ENCODE measurements at places on chromosomes 5 and 9.
A peak's percentile ranks its signal among the peaks of the same experiment; 100 is the strongest.

DNA sequence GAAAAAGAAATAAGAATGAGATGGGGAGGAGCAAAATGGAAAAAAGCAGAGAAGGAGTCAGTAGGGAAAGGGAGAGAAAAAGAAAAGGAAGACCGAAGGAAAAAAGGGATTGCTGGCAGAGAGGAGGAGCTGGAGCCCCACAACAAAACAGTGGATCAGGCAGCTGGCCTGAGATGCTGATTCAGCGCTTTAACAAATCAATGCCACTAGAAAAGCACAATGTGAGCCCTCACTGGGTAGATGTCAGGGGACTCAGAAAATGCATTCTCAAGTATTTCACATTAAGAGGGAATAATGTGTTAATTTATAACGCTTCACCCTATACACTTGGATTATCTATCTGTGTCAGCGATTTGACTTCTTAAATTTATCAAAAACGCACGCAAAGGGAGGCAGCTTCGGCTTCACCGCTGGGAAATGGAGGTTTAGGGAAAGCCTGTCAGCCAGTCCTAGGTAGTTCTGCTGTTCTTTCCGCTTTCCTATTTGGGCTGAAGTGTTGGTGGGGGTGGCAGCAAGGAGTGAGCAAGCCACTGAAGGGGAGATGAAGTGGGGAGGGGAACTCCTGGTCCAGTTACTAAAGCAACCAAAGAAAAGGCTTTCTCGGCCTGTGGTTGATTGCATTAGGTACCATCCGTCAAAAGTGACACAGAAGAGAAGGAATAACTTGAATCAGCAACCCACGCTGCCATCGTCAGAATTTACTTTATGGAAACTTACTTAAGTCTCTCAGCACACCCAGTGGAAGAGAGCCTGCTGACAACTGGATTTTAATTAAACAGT is 161.6 kb downstream of the BNC2 start:
- DNase-seq: no peak

DNA sequence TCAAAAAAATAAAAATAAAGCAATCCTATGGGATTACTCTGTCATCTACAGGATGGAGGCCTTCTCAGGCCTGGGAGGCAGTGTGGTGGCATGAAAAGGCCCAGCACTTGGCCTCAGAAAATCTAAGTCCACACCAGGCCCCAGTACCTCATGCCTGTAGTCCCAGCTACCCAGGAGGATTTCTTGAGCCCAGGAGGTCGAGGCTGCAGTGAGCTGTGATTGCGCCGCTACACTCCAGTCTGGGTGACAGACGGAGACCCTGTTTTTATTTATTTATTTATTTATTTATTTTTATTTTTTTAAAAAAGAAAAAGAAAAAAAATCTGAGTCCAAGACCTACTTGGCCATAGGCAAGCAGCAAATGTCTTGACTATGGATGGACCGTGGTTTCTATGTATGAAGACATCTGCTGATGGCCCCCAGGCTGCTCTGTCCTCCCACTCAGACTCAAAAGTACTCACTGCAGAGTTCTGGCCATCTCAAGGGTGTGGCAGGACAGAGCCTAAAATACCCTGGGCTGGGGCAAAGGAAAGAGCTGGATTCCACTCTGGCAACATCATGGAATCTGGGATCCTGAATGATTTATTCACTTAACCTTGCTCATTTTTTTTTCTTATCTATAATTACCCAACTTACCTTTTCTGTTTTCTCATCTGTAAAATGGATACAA is 55.0 kb downstream of the ARHGEF37 start:
- no peak for DNase-seq

- peak; percentile 9 for DNase-seq
These were observed 175.1 kb downstream of the CCDC192 start for GRCh38 chr5:127878174-127878750.

DNA sequence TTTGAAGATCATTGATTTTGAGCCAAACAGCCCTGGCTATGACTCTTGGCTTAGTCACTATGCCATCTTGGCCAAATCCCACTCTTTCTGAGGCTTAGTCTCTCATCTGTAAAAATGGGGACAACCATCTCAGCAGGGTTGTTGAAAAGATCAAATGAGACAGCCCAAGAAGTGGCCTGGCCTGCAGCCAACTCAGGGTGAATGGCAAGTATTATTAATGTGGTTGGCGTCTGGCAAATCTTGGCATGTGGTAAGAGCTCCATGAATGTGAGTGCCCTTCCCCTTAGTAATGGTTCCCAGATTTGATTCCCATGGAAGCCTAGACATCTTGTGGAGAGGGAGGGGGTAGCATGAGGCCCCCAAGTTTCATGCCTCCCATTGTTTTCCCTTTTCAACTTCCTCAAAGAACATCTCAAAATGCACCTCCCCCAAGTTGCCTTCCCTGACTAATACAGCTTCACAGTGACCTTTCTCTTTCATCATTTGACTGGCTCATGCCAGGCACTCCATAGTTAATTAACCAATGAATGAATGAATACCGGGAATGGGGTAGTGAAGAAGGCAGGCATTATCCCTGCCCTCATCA is 11.8 kb upstream of the TGFBI start:
- no peak for DNase-seq

GRCh38 chr9:5557606-5558587 is 47.6 kb downstream of the PDCD1LG2 start:
- DNase-seq: peak; percentile 22

DNA sequence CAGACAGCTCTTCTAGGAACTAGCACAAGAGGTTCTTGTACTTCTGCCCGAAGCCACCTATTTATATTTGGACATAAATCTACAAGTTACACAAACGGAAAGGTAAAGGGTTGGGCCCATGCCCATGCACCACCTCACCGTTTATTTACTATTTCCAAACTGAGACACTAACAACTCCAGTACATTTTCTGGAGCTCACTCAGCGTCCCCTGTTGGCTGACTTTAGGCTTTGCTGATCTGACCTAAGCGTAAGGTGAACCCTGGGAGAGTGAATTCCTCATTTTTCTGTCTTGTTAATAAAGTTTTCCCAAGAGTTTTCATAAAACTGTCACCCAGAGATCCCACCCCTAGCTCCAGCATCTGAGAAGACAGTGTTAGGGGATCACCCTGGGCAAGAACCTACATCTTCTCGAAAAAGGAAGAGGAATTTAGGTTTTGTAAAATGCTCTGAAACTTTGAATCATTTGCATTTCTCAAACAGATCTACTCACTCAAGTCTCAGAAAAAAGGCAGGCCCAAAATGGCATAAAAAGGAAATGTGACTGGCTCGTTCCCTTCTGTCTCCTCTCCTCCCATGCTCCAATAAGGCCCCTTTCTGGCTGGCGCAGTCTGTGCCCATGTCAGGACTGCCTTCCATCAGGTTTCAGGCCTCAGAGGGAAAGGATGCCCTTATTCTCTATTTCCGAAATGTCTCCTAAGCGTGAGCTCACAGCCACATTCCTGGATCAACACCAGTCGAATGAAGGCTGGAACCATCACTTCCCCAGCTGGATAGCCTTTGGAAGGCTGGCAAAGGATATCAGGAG is 201.3 kb downstream of the FANCC start:
- DNase-seq: no peak

DNA sequence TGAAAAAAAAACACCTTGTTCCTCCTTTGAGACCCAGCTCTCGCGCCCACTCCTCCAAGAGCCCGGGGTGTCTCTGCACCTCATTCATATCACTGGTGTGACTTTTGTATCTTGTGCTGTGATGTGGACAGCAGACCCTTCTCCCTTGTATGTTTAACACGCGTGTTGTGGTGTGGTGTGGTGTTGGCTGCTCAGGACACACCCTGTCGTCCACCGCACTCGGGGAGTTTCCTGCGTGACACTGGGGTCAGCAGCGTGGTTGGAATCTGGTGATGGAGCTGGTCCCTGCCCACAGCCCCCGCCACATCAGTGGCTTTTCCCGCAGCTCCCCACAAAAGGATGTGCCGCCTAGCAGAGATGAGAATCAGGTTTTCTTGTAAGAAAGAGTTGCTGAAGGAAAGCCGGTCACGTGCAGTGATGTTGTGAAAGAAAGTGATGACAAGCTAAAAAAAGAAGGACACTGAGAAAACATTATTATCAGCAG is 61.5 kb downstream of the TENT4A start:
- DNase-seq: no peak

DNA sequence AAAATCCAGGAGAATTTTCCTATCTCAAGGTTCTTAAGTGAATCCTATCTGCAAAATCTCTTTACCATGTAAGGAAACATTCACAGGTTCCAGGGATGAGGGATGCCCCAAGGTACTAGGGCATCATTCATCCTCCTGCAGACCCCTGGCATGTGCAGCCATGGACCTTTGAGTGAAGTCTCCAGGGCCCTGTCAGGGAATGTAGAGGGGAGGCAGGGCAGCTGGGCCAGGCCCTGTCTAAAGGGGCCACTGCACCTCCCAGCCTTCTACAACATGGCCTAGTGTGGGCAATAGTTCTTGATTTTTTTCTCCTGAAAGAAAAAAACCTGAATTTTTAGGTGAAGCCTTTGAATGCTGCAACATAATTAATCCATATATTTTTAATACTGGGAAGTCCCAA is 63.3 kb downstream of the SEMA4D start:
- DNase-seq: no peak

DNA sequence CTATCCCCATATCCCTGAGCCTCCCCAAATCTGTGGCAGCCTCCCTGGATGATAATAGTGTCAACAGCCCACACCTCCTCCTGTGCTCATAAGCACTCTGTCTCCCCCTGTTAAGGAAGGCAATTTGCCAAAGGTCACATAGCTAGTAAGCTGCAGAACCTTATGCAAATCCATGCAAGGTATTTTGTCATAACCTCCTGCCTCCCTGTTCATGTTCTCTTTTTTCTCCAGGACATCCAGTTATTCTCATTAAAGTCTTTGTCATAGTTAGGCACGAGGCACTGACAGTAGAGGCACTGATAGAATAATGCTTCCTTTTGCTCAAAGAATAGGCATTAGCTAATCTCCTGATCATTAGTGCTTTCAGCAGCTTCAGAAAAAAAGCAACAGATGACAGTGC is 10.2 kb upstream of the AUH start:
- no peak for DNase-seq

DNA sequence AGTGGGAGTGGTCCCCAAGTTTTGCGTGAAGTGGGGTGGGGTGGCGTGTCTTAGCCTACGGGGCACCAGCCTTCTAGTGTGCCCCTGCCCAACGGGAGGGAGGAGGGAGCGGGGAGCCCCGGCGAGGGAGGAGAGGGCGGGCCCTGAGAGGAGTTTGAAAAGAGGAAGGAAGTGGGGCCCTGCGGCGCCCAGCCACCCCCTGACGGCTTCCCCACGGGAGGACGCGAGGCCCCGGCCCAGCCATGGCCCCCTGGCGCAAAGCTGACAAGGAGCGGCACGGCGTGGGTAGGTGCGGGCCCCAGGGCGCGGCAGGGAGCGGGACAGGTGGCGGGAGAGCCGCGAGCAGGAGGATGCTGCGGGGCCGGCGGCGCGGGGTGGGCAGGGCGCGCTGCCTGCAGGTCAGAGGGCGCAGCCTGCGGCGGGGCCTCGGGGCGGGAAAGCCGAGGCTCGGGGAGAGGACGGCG is at the start of gene DOCK2:
TSS of gene DOCK2 (plus strand) at position 191 of the 464 bp plus-strand sequence. CDS start at position 243, 52 bp downstream.
- DNase-seq: peak; percentile 86

All from stimulated activated CD4-positive, alpha-beta T cell treated with anti-CD3 and anti-CD28 coated beads, Interleukin-15, amount 100 ng/mL, for 24 hours (primary cell).